ENCODE measurements at places on chromosomes 5 and 9.

GRCh38 chr9:9112001-9112720, 1312.6 kb upstream of the DMAC1 start:
- DNase-seq = no peak

DNA sequence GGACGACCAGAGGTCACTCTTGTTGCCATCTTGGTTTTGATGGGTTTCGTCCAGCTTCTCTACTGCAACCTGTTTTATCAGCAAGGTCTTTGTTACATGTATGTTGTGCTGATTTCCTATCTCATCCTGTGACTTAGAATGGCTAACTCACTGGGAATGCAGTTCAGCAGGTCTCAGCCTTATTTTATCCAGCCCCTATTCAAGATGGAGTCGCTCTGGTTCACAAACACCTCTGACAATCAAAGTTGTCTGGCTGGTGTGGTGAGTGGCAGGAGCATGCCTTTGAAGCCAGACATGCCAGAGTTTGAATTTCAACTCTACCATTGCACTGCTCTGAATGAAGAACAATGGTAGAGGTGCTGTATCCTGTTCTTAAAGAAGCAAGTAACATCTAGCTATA, 253.8 kb downstream of the CHSY3 start:
- no peak for DNase-seq

DNA sequence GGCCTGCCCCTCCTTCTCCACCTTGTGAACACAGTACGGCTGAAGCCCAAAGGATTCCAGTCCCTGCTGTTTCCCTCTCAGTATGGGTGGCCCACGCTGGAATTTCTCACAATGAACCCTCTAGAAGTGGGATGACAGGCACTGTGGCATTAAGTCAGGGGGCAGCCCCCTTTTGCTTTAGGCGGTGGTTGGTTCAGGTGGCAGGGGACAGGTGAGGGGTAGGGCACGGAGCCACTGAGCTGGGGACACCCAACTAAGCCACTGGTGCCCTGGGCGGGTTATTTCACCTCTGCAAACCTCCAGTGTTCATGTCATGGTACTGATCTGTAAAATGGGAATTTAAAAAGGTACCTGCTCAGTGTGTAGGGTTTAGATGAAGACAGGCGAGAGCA, 7.6 kb downstream of the SPACA9 start:
- DNase-seq = no peak

DNA sequence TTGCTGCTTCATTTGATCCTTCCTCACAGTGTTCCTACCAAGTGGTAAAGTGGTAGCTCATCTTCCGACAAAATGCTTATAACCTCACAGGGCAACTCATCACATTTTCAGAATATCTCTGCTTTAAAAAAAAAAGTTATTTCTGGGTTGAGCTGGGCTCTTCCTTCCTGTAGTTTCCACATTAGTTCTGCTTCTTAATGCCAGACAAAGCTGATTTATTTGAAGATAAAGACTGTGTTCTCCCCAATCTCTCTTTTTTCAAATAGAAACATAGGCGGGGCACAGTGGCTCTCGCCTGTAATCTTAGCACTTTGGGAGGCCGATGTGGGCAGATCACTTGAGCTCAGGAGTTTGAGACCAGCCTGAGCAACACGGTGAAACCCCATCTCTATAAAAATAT, 273.1 kb downstream of the ACTL7B start:
- DNase-seq = no peak

DNA sequence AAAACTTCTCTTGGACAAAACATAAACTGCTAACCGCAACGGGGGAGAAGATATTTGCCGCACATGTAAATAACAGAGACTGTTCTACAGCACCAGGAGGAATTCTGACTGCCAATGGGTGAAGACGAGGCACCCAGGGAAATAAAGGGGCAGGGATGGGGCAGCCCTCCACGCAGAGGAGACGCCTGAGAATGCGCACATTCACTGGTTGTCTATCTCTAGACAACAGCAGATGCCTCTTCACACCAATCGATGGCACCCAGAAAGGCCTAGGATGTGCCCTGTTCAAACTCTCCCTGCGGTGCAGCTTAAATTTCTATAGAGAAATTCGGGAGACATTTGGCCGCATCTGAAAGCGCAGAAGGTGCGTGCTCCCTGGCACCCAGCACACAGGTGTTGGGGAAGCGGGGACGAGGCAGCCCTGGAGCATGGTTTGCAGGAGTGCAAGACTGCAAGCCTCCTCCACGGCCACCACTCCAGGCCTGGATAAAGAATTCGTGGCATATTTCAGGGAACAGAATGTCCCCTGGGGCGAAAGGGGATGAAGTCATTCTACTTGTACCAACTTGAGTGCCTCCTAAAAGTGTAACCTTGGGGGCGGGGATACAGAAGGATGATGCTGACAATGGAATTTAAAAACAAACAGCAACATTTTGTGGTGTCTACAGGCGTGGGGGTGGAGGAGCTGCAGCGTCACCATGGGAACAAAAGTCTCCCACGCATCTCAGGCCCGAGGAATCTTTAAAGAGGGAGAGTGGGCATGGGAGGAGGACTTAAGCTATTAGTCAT, 6.3 kb upstream of the IRX2 start:
- no peak for DNase-seq

DNA sequence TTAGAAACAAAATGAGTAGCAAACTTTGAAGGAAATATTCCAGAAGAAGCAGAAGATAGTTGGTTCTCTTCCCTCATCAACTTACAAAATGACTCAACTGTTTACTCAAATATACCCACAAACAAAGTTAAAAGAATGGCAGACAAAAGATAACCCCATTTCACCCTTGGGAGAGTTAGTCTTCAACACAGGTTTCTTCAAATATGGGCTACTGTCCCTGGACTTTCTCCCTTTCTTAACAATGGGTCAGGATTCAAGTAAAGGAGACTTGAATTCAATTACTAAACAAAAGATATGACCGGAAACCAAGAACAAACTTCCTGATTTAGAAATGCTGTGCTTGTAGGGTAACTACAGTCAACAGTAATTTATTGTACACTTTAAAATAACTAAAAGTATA, 14.2 kb downstream of the RFX3 start:
- no peak for DNase-seq

Measured in stimulated activated CD4-positive, alpha-beta T cell treated with anti-CD3 and anti-CD28 coated beads, Interleukin-1b, Interleukin-23, amount 100 ng/mL, for 1 hour (primary cell).